ENCODE measurements at places on chromosomes 1 and 21.

- DNase-seq = no peak
Observed at GRCh38 chr1:164673584-164674214, 114.7 kb downstream of the PBX1 start.

DNA sequence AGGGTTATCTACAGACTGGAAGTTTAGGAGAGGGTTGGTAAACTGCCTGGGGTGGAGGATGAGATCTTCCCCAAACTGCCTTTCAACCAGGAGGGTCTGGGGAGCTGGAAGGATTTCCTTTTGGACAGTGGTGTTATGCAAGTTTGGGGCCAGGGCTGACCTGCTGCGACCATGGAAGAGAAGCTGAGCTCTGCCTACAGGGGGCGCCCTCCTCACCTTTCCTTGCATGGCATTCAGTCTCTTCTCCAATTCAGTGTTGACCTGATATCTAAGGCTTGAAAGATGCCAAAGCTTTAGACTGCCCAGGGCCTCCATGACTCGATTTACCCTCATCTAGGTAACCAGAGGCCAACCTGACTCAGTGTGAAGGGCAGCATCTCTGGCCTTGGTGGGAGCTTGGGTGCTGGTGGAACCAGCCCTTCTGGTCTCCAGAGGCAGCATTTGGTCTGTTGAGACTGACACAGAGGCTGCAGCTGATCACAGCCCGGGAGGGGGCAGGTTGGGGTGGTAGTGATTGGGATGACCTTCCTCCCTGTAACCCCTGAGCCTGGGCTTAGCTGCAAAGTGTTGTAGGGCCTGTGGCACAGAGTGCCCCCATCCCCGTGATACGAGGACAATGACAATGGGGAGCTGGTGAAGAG is 170.0 kb downstream of the GRIK3 start:
- DNase-seq = no peak

DNA sequence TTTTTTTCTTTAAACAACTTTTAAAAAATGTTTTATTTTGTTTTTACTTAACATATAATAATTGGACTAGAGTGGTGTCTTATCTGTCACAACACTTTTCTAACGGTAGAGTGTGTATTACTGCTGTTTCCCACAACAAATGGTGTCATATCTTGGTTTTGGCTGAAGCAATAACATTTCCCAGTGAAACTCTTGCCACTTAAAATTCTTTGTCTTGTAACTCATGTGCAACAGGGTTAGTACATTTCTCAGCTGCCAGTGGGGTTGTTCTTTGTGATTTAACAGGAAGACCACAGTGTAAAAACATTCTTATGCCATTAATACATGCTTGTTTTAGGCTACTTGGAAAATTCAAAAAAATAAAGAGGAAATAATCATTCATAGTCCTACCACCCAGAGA is 43.5 kb downstream of the ALPL start:
- DNase-seq = no peak

DNA sequence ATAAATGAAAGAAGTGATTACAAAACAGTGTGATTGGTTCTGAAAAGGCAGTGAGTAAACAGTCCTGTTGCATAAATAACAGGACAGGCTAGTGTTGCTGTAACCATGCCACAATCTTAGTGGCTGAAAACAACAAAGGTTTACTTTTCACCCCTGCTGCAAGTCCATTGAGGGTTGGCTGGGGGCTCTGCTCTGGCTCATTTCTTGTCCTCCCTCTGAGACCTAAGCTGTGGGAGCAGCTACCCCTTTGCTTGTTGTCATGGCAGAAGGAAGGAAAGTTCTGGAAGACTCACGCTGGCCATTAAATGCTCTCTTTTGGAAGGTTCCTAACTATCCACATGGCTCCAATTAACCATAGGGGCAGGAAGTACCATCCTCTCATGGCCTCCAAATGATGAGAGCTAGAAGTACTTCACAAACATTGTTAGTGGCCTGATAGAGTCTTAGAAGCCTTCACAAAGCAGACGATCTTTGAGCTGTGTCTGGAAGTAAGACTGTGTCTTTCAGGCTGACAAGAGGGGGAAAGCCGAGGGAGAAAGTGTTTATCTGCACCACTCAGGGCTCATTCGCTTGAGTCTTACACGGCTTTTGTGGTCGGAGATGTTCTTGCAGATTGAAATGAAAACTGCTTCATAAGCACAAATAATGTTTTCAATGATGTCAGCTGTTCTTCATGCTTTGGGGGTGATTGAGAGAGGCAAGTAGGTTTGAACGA is 11.9 kb downstream of the RCSD1 start:
- DNase-seq = no peak

- no peak for DNase-seq
Observed at GRCh38 chr1:182724215-182724614, 39.8 kb upstream of the RGS8 start.

- DNase-seq = no peak
Observed at GRCh38 chr1:237712082-237712481, 178.6 kb downstream of the ZP4 start.

GRCh38 chr1:107840725-107841124 is 124.3 kb downstream of the VAV3 start:
- no peak for DNase-seq

DNA sequence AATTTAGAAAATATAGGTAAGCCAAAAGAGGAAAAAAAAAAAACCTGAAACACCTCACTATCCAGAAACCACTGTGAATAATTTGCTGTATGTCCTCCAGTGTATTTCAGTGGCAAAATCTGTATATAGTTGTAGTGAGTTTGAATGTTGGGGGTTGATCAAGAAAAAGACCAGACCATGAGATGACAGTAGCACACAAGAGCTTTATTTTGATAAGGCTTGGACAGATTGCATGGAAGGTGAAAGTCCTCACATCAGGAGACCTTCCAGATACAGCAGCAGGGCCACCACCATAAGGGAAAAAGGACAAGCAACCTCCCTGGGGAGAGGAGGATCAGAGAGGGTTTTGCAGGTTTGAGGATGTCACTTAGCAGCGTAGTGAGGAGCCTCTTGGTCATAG is 16.2 kb upstream of the C1orf115 start:
- no peak for DNase-seq

DNA sequence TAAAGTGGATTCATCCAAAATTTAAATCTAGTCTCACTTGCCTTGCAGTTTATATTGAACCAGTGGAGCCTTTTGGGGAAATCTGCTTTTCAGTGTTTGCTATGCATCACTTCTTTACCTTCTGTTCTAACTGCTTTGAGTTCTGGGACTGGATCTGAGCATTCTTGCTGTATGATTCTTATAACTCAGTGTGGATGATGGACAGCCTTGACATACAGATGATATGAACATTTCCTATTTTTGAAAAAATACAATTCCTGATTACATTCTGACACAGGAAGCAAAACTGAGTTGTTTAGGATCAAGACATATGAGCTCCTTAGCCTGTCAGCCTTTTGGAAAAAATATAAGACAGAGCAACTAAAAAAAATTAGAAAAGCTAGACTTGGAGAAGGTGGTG is 115.2 kb downstream of the DISP1 start:
- no peak for DNase-seq

GRCh38 chr1:170284951-170285350 is 139.2 kb downstream of the NTMT2 start:
- peak; percentile 17 for DNase-seq

DNA sequence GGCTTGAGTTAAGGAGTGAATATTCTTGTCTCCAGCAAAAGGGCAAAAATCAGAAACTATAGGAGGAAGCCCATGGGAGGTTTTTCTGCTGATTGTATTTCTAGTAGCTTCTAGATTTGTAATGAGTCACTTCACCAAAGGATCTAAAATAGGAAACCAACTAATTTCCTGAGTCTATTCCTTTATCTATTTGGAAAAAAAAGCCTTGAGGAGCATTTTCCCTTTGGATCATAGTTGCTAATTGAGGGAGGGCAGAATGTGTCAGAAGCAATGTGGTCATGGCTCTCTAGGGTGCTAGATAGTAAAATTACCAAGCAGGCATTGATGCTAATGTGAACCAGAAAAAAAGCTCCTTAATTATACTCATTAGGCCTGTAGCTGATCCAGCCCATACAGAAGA is at the start of gene OR10R2:
TSS of gene OR10R2 (plus strand) at position 301 of the 400 bp plus-strand sequence. CDS start 106 bp downstream, outside the sequence.
- DNase-seq = no peak

DNA sequence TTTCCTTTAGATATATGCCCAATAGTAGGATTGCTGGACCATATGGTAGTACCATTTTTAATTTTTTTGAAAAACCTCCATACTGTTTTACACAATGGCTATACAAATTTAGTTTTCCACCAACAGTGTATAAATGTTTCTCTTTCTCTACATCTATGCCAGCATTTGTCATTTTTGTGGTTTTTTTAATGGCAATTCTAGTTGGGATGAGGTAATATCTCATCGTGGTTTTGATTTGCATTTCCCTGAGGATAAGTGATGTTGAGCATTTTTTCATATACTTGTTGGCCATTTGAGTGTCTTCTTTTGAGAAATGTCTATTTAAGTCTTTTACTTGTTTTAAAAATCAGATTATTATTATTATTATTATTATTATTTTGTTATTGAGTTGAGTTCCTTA is 35.5 kb downstream of the PLA2G4A start:
- DNase-seq = no peak

DNA sequence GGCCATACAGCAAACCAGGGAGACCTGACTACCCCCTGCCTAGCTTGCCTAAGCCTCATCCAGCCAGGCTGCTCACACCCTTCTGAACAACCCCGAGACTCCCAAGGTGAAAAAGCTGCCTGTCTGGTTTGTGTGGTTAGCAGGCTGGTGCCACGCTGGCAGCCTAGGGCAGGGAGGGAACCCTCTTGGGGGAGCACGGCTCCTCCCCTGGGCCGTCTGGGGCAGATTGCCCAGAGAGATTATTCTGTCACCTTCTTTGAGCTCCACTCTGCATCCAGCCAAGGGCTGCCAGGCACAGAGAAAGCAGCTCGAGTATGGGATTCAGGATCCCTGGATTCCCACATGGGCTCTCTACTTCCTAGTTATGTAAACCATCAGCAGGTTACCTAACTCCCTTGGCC is 27.5 kb upstream of the TCEA3 start:
- no peak for DNase-seq

GRCh38 chr1:36014722-36015220 is 69.1 kb upstream of the TEKT2 start:
- DNase-seq = no peak

GRCh38 chr1:72466376-72466775 is 184.0 kb upstream of the NEGR1 start:
- DNase-seq = no peak

DNA sequence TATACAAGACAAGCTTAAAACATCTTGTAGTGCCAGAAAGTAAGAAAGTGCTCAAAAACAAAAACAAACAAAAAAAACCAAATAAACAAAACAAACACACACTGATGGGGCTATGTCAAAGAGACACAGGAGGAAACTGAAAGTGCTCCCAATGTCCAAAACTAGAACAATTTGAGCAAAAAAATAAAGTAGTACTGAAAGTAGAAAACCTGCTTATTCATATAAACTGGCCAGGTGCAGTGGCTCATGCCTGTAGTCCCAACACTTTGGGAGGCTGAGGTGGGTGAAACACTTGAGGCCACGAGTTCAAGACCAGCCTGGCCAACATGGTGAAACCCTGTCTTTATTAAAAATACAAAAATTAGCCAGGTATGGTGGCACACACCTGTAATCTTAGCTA is 129.9 kb downstream of the GLUL start:
- no peak for DNase-seq

DNA sequence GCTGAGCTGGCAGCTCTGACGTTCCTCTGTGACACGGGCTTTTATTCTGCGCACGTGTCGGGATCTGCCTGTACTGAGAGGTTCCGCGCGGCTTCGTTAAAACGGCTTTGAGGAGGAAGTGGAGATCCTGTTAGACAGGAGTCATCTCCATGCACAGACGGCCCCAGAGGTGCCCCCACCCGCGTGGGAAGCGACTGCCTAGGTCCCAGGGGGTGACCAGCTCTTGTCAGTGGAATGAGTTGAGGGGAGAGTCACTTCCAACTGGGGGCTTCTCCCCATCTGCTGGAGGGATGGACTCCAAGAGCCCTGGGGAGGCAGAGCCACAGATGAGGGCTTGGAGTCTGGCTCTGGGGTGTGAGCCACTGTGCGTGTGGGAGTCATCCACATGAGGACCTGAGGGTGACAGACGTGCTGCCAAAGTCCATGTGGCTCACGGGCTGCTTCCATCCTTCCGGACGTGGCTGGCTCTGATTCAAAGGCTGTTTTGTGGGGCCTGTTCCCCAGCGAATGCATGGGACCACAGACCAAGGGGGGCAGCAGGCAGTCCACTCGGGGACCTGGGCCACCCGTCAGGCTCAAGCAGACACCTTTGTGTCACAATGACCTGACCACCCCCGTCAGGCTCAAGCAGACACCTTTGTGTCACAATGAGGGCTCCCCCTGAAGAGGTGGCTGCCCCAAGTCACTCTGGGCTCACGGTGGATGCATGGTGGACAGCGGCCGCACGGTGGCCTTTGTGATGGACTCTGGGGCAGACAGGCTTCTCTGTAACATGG is 26.8 kb downstream of the PTTG1IP start:
- no peak for DNase-seq

DNA sequence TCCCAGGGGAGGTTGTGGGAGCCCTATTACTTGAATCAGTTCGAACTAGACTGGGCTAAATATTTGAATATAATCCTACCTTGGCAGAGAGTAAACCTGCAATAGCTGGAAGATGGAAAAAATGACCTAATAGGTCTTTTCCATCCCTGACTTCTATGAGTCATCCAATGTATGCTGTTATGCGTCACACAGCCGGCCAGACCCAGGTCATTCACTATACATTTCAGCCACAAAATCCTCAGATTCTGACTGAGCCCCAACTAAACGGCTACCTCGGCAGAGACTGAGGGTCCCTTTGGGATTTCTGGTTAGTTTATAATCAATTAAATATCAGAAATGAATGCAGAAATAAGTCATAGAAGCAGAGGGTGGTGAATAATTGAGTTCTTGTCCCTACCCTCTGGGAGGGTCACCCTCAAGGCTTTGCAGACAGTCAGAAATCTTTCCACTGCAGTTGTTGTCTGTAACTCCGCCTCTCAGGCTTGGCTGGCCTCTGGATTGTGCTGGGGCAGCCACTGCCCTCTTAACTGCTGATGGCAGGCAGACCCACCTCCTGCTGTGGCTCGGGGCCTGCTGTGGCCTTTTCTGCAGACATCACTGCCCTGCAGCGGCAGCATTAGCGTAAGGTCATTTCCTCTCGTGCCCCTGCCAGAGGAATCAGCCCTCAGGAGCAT is 240.5 kb downstream of the TGFB2 start:
- no peak for DNase-seq

DNA sequence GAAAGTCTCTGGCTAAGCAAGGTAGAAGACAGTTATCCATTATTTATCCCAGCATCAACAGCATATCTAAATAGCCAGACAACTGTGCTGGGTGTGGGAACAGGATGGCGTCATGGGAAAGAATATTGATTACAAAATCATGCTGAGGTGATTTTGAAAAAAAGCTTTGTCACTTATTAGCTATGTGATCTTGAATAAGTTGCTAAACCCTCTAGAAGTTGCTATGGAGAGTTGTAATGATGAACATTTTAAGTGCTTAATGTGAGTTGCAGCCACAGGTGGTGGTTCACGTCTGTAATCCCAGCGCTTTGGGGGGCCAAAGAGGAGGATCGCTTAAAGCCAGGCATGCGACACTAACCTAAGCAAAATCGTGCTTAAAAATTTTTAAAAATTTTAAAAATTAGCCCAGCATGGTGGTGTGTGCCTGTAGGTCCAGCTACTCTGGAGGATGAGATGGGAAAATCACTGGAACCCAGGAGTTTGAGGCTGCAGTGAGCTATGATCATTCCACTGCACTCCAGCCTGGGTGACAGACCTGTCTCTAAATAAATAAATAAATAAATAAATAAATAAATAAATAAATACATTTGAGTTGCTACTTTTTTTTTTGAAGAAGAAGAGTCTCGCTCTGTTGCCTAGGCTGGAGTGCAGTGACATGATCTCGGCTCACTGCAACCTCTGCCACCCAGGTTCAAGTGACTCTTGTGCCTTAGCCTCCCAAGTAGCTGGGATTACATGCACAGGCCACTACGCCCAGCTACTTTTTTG is 33.6 kb downstream of the WNT2B start:
- no peak for DNase-seq

Data from NCI-H1417 treated with DMSO at 0.1 percent for 48 hours (cell line).